ENCODE measurements at places on chromosomes 11 and 22.

DNA sequence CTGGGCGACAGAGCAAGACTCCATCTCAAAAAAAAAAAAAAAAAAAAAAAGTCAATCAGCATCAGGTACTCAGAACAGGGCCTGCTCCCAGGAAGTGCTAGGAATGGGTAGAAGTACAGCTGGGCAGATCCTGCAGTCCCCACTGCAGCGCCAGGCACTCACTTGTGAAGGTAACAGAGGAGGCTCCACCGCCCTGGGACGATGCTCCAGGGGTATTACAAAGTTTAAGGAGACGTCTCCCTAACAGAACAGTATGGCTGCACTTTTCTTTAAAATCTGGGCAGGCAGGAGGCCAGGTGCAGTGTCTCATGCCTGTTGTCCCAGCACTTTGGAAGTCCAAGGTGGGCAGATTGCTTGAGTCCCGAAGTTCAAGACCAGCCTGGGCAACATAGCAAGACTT lies 1449.0 kb downstream of the BRD1 start:
- no peak for DNase-seq

DNA sequence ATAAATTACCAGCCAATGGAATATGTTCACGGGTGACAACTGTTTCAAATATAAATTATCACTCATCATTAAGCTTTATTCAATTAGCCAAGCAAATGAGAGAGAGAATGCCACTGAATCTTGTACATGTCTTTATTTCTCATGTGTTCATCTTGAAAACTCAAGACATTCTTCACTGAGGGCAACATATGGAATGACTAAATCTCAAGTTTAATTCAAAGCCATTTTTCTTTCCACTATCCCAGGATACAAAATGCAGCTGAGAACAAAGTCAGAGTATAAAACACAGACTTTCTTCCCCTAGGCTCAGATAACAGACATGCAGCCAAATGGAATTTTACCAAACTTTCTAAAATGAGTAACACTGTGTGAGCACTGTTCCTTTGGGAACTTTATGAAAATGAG lies 12.1 kb upstream of the BBOX1 start:
- no peak for DNase-seq

DNA sequence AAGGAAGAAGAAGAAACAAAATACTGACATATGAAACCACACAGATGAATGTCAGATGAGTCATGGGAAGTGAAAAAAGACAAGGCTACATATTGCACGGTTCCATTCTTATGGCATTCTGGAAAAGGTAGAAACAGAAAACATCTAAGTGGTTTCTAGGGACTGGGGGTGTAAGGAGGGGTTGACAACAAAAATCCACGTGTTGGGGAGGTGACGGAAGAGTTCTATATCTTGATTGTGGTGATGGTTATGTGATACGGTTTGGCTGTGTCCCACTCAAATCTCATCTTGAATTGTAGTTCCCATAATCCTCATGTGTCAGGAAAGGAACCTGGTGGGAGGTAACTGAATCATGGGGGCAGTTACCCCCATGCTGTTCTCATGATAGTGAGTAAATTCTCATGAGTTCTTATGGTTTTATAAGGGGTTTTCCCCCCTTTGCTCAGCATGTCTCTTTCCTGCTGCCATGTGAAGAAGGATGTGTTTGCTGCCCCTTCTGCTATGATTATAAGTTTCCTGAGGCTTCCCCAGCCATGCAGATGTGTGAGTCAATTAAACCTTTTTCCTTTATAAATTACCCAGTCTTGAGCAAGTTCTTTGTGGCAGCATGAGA lies 6.4 kb upstream of the ARFGAP3 start:
- DNase-seq: peak; percentile 97

DNA sequence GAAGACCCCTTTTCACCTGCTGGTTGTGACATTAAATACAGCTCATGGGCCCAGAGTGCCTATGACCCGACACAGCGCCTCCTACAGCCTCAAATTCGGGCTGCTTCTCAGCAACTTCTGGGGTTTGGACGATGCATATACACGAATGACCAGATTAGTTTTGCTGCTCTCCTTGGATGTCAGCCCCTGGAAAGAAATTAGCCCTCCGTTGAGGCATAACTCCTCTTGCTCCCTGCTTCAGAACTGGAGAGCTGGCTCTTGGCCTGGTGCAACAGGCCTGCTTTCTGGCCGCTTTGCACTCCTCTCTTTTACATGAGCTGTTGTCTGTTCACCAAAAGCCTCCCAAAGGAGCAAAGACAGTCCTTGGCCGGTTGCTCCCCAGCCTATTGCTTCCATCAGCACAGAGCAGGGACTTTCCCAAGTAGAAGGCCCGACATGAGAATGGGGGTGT lies 3.3 kb downstream of the TECTA start:
- no peak for DNase-seq

DNA sequence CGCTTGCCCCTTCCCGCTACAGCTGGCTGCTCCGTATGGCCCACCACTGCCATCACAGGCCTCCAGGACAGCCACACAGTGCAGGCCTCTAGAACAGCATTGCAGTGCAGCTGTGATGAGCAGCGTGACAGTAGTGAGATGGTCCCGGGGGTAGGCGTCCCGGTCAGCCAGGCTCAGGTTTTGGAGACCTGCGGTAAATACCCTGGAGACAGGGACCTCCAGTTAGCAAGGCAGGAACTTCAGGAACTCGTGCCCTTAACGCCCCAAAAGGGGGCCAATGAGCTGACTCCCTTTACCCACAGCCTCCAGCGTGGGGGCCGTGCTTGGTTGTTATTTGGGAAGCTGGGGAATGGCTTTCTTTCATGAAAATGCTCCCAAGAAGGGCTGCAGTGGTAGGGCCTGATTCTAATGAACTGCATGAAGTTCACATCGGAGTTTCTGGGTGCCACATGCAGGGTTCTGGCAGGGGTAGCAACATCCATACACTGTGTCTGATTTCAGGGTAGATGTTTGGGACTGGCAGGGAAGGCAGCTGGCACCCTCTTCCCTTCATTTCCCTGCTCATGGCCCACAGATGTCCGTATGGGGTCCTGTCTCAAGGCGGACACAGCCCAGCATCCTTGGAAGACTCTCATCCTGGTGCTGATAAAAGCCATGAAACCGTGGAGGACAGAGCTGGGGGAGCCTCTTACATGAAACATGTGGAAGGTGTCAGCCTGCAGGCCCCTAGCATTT lies 440.5 kb downstream of the TBC1D22A start:
- DNase-seq: no peak

DNA sequence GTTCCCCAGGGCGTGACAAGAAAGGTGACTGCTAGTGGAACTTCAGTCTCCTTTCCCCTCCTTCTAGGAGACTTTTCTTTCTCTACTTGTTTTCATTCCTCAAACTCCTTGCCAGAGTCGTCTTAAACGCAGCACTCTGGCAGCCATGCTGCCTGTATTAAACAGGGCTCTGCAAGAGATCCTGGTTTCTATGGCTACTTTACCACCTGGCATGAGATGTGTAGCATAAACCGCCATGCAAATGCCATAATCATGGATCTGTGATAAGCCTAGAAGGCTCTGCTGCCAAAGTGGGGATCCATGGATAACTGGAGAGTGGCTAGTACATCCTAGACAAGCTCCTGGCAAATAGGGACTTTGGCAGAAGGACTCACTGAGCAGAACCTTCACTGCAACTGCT lies 321.1 kb downstream of the CADM1 start:
- no peak for DNase-seq

DNA sequence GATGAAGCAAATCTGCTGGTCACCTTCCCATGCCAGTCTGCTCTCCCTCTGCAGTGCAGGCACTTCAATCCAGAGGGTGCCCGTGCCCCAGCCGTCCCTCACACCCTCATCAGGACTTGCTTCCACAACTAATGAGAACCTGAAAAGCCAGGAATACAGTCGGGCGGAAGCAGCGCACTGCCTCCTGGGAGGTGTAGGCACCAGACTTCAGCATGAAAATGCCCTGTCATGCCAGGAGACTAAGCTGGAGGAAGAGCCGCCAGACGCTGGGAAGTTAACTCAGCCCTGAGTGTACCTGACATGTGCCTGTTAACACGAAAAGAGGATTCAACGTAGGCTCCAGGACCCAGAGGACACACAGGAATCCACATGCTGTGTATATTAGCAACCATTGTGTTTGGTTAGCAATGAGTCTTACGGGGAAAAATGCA lies 40.1 kb upstream of the FLI1 start:
- DNase-seq: no peak

DNA sequence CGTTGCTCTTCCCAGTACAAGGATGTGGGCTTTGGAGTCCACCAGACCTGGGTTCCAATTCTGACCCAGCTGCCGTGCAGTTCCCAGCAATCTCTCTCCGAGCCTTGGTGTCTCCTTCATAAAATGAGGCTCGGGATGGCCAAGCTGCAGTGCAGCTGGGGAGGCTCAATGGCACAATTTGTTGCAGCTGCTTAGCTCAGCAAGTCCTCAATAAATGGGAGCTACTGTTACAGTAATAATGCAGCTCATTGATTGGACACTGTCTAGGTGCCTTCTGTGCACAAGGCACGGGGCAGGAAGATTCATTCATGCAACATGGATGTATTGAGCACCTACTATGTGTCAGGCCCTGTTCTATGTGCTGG lies 37.1 kb downstream of the SHISAL1 start:
- no peak for DNase-seq

DNA sequence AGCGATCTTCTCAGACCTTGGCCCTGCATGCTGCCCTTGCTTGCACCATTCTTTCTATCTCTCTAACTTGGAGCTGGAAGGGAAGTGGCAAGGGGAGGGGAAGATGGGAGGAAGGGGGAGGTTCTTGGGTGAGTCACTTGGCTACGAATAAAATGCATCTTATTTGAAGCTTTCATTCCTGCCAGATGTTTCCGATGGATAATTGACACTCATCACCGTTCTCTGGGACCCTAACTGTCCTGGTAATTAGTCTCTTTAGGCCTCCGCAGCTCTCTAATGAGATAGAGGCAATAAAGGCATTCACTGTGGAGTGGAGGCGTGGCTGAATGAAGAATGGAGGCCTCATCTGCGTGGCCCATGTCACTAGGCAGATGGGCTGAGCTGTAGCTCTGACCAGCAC lies 960.1 kb downstream of the NTM start:
- no peak for DNase-seq

- peak; percentile 83 for DNase-seq
Measured at GRCh38 chr11:102115557-102115956, 5.3 kb downstream of the YAP1 start.

- DNase-seq: no peak
Measured at GRCh38 chr11:112062923-112063322, 10.9 kb downstream of the PIH1D2 start.

- peak; percentile 11 for DNase-seq
Measured at GRCh38 chr11:5891216-5891800, 1.7 kb upstream of the OR52E5 start.

GRCh38 chr11:115552151-115552772 lies 48.0 kb upstream of the CADM1 start:
- DNase-seq: peak; percentile 76

GRCh38 chr11:85028329-85029101 lies 598.6 kb downstream of the DLG2 start:
- DNase-seq: no peak

DNA sequence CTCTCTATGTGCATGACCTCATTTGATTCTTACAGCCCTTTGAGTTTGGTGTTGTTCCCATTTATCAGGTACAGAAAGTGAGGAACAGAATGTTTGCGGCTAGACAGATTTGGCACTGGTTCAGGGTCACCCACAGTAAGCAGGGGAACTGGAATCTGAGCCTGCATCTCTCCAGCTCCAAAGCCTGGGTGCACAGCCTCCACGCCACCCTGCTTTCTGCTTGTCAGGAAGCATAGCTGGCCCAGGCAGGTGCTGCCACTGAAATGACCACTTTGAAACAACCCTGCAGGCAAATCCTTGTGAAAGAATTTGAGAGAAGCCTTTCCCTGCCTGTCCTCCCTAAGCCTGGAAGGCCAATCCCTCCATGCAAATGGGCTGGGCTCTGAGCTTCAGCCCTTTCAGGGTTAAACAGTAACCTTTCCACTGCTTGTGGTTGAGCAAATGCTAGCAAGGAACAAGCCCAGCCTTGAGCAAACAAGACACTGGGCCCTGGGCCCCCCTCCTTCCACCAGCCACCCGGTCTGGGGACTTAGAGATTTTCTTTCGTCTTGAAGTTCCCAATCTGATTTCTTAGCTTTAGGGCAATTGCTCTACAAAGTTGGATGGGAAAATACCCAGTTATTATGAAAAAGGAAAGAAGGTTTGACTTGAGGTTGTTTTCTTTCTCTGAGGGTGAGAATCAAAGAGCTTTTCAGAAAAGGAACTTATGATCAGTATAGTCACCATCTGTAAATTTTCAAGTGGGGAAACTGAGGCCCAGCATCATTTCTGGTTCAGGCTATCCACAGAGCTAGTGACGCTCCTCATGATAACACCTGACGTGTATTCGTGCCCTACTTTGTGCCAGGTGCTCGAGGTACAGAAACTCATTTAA lies 19.4 kb downstream of the EHF start:
- DNase-seq: peak; percentile 83

GRCh38 chr22:37176464-37177061 lies 11.5 kb downstream of the C1QTNF6 start:
- no peak for DNase-seq

- no peak for DNase-seq
Measured at GRCh38 chr11:64361659-64362058, 2.7 kb downstream of the RPS6KA4 start.

GRCh38 chr11:47387944-47388696 lies 9.8 kb upstream of the SPI1 start:
- DNase-seq: no peak

DNA sequence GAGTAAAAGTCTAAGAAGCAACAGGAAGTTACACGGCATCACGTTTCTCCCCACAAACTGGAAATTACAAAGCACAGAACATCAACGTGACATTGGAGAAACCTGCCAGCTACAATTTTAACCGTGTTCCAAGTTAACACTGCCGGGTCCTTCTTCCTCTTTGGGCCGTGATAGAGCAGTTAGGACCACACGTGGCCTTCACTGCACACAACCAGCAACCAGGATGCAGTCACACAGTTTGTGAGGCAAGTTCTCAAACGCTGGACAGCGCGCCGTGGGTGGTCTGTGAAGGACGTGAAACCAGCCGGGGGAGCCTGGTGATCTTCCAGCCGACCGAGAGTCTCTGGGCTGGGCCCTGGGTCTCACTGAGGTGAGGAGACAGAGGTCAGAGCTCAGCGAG lies 14.6 kb downstream of the C11orf21 start:
- DNase-seq: no peak

- DNase-seq: no peak
Measured at GRCh38 chr22:22786301-22787115, 101.1 kb upstream of the IGLL5 start.

DNA sequence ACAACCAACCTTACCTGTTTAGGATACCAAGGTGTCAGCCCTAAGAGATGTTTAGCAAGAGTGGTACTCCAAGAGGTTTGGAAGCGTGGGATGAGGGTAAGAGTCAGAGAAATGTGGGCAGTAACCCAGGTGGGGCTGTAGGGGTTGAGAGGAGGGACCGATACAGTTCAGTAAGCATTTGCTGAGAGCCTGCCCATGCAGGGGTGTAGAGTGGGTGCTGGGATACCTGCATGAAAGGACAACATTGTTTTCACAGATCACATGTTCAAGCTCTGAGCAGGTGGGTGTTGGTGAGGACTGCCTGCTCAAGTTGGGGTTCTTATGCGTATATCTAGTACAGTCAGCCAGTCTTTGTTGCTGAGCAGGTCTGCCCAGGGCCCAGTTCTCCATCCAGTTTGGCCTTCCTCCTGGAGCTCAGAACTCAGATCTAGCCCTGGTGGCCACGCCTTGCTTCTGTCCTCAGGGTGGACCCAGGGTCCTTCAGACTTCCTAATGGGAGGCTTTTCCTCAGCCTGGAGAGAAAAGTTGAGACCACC lies 14.8 kb downstream of the PPFIBP2 start:
- DNase-seq: no peak

All from RCC 7860 (cell line).